ENCODE measurements at places on chromosomes 12 and 14.

- no peak for DNase-seq
Measured at GRCh38 chr12:92402415-92402814, 256.8 kb upstream of the BTG1 start.

GRCh38 chr12:53869500-53869899 is 69.1 kb upstream of the HOXC13 start:
- DNase-seq, result no peak

- DNase-seq, result peak; percentile 35
Measured at GRCh38 chr14:66508846-66509621, 1.1 kb downstream of the GPHN start.

GRCh38 chr12:104683831-104684503 is 227.2 kb downstream of the CHST11 start:
- DNase-seq, result no peak

DNA sequence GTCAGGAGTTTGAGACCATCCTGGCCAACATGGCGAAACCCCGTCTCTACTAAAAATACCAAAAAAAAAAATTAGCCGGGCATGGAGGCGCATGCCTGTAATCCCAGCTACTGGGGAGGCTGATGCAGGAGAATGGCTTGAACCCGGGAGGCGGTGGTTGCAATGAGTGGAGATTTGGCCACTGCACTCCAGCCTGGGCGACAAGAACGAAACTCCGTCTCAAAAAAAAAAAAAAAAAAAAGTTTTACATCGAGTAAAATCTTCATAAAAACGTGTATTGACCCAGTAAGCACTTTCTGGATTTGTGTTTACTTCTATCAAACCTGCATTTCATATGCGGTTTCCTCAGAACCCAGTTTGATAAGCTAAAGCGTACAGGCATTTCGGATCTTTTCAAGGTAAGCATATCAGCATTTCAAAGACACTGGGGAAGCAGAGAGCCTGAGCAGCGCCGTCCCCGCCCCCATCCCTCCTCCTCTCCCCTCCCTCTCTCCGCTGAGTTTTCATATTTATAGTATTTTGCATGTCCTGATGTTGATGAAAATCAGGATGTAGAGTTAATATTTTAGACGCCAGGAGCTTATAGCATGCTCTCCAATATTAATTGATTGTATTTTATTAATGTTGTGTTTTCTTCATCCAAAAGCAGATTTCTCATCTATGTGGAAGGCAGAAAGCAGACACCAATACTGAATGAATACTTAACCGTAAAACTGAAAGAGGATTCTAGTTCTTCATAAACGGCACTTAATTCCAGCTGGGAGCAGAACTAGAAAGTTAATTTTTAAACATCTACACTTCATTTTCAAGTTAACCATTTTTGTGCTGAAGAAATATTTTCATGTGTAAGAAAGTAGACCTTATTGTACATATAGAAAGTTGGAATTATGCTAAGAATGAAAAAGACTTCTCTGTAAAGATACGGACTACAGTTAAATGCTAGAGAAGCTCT is 9.2 kb upstream of the HIP1R start:
- DNase-seq, result no peak

GRCh38 chr12:21065845-21066244 is 65.1 kb upstream of the SLCO1B1 start:
- DNase-seq, result no peak

Data from activated T-cell treated with anti-CD3 and anti-CD28 coated beads for 24 hours (primary cell).